ENCODE measurements at places on chromosomes 6 and 20.

- DNase-seq = no peak
Measured at GRCh38 chr6:42125231-42125630, 17.2 kb downstream of the C6orf132 start.

GRCh38 chr20:64029293-64030117, 6.5 kb upstream of the C20orf204 start:
- no peak for DNase-seq

DNA sequence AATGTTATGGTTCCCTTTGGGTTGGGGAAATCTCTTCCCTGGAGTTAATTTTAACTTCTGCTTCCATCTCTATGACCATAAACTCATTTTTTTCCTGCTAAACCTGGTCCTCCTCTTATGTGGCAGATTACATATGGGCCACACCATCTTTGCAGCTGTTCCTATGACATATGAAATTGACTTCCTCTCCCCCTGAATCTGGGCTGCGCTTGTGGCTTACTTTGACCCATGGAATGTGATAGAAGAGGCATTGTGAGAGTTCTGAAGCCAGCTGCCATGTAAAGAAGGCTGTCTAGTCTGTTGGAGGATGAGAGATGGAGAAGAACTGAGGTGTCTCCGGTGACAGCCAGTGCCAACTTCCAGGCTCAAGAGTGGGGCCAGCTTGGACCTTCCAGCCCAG, 100.1 kb downstream of the CDC5L start:
- DNase-seq = no peak

GRCh38 chr6:78746457-78746856, 120.9 kb upstream of the IRAK1BP1 start:
- no peak for DNase-seq

DNA sequence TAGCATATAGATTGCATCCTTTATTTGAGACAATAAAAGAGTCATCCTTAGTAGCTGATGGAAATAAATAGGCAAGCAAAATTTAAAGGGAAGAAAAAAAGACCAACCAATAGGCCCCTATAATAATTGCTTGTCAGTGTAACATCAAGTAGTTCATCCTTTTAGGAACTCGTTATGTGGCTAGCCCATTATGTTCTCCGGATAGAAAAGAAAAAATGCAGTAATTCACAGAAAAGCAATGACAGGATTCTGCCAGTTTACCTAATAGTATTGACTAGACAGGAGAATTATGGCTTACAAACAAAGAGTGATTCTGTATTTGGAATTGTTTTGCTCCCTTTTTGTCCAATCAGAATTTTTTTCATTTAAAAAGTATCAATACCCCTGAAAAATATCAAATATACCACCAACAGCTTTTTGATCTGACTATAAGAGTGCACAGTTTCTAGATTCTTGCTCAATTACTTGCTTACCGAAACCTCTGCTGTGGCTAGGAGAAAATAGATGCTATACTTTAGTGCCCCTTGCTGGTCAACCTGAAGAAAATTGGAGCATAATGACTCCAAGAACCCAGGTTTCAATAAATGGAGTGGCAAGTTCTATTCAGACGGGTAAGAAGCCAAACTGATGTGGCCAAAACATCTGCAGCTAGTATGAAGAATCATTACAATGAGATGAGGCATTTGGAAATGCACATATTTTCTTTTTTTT, 91.5 kb upstream of the SASH1 start:
- no peak for DNase-seq
